ENCODE measurements at places on chromosomes 2 and 18.

DNA sequence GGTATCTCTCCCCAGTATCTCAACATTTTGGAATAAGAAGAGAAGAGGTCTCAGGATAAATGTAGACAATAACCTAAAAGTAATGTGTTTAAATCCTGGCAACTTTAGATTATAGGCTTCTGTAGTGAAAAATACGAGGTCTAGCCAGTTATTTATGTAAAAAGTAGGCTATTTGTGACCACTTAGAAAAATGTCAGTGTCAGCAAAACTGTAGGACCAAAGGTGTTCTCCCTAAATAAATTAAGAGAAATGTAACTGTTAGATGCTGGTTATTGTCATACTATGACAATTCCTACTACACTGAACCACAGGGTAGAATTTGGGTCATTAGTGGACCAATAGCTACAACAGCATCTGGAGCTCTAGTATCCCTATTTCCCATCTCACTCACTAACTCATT is 2.0 kb downstream of the SUPT7L start:
- DNase-seq = no peak

DNA sequence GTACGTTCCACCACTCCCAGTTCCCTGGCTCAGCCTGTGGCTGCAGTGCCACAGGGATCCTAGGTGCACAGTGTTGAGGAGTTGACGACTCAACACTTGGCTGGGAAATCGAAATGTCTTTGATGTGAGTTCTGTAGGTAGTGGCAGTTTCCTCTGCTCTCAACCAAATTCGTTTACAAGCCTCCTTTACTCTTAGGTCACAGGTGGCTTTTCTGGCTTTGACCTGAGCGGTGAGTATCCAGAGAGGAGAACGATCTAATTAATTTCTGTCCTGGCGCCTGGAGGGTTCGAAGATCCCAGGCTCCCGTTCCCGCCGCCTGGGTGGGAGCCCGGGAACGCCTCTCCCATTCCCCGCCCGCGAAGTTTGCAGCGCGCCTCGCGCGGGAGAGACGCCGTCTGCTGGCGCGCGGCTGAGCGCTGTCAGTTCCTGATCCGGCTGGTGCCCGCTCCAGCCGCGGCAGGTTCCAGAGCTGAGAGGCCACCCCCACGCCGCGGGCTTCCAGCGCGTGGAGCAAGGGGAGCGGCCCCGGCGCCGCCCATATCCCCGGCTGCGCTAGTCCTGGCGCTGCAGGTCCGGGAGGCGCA is at the start of gene LAMA3:
Gene LAMA3, plus strand, starts transcription at position 423 of the 585 bp plus-strand sequence. CDS start 231 bp downstream, outside the sequence.
- peak; percentile 11 for DNase-seq

- DNase-seq = no peak
Observed at GRCh38 chr18:53610957-53611356, 613.5 kb downstream of the MBD2 start.

DNA sequence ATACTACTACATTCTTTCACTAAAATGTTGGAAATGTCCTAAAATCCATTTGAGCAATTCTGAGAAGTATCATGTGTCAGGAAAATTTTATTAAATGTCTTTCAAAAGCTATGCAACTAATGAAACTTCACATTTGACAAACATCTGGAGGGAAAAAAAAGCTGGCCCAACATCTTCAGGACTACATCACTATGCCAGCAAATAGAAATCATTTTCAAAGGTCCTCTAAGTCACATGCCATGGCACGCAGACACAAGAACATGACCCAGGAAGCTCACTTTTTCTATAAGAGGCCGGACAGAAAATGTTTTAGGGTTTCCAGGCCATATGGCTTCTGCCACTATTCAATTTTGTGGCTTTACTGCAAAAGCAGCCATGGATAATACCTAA is 11.6 kb downstream of the KANSL3 start:
- no peak for DNase-seq
